ENCODE measurements at places on chromosomes 16 and 17.

DNA sequence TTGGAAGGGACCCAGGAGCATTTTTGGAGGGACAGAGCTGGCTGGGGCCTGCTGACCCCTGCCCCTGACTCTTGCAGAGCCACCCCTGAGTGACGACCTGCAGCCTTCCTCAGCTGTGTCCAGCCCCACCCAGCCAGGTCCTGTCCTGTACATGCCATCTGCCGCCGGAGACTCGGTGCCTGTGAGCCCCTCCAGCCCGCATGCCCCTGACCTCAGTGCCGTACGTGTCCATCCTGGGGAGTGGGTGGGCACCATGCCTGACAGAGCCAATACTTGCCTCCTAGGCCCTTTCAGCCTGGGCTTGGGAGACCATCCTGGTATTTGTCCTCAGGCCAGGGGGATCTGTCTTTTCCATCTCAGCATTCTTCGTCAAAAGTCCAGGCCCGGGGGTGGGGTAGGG lies 27.5 kb downstream of the UNC13D start:
- peak; percentile 29 for DNase-seq

GRCh38 chr16:69150146-69150865 lies 17.9 kb downstream of the UTP4 start:
- DNase-seq = peak; percentile 65

- DNase-seq = peak; percentile 27
Observed at GRCh38 chr17:4186357-4186881, 43.4 kb downstream of the CYB5D2 start.

DNA sequence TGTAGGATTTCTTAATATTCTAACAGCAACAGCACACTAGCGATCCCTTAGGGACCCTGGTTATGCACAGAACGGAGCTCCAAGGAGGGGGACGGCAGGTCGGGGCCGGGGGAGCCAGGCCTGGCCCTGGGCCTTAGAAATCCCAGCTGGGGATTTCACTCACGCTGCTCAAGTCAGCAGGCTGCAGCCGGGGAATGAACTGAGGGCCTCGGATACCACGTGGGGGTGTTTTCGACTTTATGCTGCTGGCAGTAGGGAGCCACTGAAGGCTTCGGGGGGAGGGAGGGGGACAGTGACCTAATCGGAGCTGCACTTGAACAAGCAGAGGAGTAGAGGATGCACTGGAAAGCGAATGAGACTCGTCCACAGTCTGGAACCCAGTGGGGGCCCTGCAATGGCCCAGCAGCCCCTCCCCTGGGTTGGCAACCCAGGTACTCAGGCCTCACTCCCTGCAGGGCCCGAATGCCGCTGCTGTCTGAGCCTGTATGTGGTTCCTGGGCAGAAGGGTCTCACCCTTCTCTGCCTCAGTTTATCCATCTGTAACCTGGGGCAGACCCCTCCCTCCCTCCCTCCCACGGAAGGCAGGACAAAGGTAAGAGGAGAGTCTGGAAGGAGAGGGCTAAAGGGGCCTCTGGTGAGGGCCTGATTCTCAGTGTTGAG lies 53.7 kb downstream of the RPH3AL start:
- DNase-seq = no peak

DNA sequence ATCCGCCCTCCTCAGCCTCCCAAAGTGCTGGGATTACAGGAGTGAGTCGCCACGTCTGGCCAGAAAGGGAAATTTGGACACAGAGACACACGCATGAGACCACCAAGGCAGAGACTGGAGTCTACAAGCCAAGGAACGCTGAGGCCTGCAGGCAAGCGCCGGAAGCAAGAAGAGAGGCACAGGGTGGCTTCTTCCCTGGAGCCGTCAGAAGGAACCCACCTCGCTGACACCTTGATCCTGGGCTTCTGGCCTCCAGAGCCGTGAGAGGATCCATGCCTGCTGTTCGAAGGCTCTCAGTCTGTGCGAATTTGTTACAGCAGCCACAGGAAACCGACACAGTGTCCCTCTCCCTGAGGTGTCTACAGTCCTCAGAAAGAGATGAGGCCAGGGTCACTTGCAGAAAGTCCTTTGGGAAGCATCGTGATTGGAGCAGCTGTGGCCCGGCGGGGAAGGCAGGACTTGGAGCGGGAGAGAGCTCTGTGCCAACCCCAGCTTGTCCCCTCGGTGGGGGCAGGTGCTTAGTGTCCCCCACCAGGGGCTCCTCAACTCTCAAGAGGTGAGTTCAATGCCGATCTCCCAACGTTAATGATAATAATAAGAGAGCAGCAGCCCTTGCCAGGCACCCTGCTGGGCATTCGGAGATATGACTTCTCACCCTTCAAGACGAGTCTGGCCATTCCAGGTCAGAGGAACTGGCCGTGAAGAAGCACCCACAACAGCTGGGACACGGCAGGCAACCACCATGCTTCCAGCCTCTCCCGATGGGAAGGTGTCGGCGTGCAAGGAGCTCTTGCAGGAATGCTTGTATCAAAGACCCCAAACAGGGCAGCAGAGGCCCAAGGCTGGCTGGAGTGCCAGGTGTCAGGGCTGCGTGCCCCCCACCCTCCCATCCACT lies 68.4 kb upstream of the TNRC6C start:
- DNase-seq = no peak

- DNase-seq = peak; percentile 71
Observed at GRCh38 chr17:20944014-20944865, 98.6 kb downstream of the USP22 start.
